ENCODE measurements at places on chromosomes 2 and 18.

GRCh38 chr2:28978606-28979005 lies 2.5 kb upstream of the TOGARAM2 start:
- H3K27me3 ChIP-seq, result no peaks in the 10 kb centered on the region
- H3K27ac ChIP-seq, result no peak overlapping the region
- H3K4me1 ChIP-seq, result no peaks in the 10 kb centered on the region
- H3K4me3 ChIP-seq, result no peak overlapping the region

GRCh38 chr2:15714609-15715008 lies 122.9 kb downstream of the DDX1 start:
- no peak overlapping the region for H3K4me3 ChIP-seq
- H3K27ac ChIP-seq, result no peak overlapping the region
- no peaks in the 10 kb centered on the region for H3K36me3 ChIP-seq
- H3K27me3 ChIP-seq, result no peaks in the 10 kb centered on the region
- DNase-seq, result no peak
- H3K4me1 ChIP-seq, result peaks cover 2% of the 10 kb centered on the region

DNA sequence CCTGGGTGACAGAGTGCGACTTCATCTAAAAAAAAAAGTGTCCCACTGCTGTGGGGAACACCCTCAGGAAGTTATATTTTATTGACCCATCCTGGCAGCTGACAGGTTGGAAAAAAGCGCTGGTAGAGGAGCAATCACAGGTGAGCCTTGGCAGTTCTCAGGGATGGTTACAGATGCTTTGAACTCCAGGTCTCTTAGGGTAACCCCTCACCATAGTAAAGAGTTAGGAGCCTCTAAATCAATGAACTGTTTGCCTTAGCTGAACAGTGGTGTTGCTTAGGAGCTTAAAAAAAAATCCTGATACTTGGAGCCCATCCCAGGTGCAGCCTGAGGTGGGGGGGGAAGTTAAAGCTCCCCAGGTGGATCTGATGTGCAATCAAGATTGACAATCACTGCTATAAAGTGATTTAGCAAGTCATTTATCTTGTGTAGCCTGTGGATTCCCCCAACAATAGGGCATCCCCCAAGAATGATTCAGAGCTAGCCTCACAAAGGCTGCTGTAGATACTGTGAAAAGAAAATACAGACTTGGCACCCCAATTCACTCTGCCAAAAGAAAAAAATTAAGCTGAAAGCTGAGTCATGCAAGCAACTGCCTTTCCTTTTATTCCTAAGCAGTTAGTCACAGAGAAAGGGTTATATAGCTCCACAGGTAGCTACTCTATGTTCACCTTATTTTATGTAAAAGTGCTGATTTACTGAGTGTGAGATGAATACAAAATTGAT lies 14.8 kb downstream of the SLC16A14 start:
- H3K4me1 ChIP-seq, result no peaks in the 10 kb centered on the region
- DNase-seq, result no peak
- H3K27me3 ChIP-seq, result no peaks in the 10 kb centered on the region
- no peak overlapping the region for H3K27ac ChIP-seq
- no peak overlapping the region for H3K4me3 ChIP-seq
- peaks cover 4% of the 10 kb centered on the region for H3K36me3 ChIP-seq

DNA sequence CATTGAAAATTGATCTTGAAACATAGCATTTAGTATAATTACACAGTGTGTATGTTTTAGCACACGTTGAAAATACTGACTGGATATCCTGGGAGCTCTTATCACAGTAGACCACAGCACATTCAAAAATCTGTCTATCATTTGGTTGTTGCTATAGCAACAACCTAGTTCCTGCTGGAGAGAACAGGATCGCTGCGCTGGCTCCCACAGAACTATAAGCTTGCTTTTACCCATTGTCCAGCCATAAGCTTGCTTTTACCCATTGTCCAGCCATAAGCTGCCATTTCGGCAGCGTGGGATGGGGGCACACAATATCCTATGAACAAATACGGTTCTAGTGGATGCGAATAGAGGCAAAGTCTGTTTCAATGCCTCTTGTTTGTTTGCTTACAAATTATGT lies 70.4 kb upstream of the ST6GAL2 start:
- no peaks in the 10 kb centered on the region for H3K27me3 ChIP-seq
- no peaks in the 10 kb centered on the region for H3K36me3 ChIP-seq
- no peaks in the 10 kb centered on the region for H3K4me1 ChIP-seq
- H3K27ac ChIP-seq, result no peak overlapping the region
- H3K4me3 ChIP-seq, result no peak overlapping the region

DNA sequence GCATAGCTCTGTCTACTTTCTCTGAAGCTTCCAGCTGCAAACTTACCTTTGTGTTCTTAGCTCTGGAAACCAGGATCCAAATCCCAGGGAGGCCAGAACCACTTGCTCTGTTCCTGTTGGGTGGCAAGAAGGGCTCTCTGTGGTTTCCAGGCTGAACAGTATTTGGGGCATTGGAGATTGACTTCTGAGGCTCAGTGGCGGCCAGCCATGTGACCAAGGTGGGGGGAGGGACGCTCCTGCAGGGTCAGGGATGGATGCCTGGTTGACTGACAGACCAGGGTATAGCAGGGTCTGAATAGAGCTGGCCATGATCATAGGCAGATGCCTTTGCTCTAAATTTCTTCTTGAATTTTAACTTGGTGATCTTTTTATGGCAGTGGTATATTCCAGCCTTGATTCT lies 15.1 kb downstream of the SLC4A5 start:
- no peaks in the 10 kb centered on the region for H3K4me1 ChIP-seq
- H3K27ac ChIP-seq, result no peak overlapping the region
- no peaks in the 10 kb centered on the region for H3K36me3 ChIP-seq

GRCh38 chr2:207341112-207341750 lies 175.5 kb upstream of the KLF7 start:
- no peaks in the 10 kb centered on the region for H3K27me3 ChIP-seq
- H3K36me3 ChIP-seq, result no peaks in the 10 kb centered on the region

DNA sequence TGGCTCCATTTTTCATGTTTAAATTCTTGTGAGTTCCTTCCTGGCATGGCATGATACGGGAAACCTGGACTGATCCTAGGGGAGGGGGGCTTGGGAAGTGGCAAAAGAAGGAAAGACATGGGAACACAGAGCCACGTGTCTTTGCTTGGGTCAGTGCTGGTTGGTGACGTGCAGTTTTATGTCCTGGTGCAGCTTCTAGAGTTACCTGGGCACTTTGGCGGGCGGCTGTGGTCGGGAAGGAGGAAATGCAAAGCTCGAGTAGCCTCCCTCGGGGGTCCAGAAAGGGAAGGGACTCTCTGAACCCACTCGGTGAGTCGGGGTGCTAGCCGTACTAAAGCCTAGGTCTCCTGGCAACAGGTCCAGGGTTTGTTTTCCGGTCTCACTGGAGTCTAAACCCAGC lies 94.6 kb downstream of the APOB start:
- no peaks in the 10 kb centered on the region for H3K4me1 ChIP-seq
- H3K4me3 ChIP-seq, result no peak overlapping the region
